Liver (tissue), 10 donors: ENCODE measurements at places on chromosomes 4 and X.
A peak's percentile ranks its signal among the peaks of the same experiment; 100 is the strongest.

- no peak for DNase-seq
Observed at GRCh38 chr4:10982305-10982704, 297.7 kb upstream of the CLNK start.

DNA sequence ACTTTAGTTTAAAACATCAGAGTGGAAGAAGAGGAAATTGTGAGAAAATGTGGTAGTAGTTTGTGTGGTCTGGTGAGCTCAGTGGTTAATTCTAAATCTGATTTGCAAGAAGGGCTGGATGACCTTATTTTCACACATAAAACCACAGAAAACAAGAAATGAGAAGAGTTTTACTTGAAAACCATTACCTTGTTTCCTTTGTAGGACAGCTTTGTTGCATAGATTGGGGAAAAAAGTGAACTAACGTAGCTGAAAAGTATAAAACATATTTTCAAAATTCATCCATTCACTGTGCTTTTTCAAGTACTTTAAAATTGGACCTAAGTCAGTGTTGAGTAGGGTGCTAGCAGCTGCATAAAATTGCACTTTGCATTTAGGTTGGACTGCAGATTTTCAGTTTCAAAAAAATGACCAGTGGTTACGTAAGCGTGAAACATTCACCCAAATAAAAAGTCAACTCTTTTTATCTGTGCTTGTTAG lies 211.3 kb downstream of the ARHGAP10 start:
- DNase-seq: no peak

DNA sequence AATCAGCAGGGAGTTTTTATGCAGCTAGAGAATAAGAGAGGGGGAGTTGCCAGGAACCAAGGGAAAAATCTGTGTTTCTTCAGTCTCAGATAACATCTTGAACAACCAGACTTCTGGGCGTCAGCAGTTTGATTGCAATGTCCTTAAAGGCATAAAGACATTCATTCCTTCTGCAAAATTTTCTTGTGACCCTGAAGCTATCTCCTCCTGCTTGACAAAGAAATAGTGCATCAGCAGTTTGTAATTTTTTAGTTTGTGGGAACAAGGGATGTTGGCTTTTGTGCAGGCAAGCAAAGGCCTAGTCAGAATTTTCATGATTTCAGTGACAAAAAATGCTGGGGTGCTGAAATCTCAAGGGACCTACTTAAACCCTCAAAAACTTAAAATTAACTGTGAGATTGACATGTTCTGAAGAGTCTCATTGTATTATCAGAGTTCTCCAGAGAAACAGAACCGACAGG lies 125.8 kb upstream of the UNC5C start:
- no peak for DNase-seq

- DNase-seq: no peak
Observed at GRCh38 chr4:3248811-3249661, at the start of gene MSANTD1. Gene MSANTD1, plus strand, starts transcription at chr4:3249159. Its CDS starts 64 bp downstream, at chr4:3249223.

DNA sequence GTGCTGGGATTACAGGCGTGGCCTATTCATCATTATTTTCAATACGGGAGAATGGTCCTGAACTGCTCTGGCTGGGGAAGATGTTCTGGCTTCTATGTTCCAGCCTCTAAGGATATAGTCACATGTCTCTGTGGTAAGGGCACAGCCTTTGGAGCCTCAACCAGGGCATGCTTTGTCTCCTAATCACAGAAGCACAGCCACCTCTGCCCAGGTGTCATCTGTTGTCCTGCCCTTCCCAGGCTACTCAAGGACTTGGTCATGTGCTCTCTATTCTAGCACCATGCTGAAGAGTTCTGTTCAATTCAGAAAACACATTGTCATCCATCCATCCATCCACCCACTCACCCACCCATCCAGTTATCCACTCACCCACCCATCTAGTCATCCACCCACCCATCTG lies 29.5 kb downstream of the ASMTL start:
- no peak for DNase-seq

- no peak for DNase-seq
Observed at GRCh38 chr4:17058536-17058915, 160.1 kb upstream of the LDB2 start.

DNA sequence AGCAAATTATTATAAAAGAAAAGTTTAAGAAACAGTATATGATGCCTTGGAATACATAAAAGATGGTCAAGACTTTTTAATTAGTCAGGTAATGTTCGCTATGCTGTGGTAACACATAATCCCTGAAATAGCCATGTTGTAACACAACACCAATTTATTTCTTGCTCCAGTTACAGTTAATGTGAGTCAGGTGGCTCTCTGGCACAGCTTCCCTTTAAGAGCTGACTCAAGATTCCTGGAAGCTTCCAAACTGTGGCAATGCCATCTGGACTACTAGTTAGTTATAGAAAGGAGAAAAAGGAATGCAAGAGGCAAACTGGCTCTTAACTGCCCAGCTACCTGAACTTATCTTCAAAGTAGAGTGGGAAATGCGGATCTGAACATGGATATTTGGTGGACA lies 210.5 kb downstream of the CHM start:
- DNase-seq: no peak

- no peak for DNase-seq
Observed at GRCh38 chrX:69088171-69088938, 76.9 kb downstream of the PJA1 start.

GRCh38 chr4:94406668-94407437 lies 44.9 kb upstream of the PDLIM5 start:
- DNase-seq: peak; percentile 48

DNA sequence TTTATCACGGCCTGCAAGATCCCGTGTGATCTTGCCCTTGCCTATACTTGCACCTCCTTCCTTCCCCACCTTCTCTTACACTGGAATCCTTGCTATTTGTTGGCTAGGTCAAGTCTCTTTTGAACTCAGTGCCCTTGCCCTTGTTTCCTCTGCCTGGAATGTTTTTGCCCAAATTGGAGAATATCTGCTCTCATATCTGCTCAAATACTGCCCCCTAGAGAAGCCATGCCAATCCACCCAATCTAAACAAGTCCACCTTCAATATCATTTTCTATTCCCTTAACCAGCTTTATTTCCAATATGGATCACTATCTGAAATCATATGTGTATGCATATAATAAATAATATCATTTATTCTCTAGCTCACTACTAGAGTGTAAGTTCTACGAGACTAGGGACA lies 1044.2 kb upstream of the FTHL17 start:
- no peak for DNase-seq

DNA sequence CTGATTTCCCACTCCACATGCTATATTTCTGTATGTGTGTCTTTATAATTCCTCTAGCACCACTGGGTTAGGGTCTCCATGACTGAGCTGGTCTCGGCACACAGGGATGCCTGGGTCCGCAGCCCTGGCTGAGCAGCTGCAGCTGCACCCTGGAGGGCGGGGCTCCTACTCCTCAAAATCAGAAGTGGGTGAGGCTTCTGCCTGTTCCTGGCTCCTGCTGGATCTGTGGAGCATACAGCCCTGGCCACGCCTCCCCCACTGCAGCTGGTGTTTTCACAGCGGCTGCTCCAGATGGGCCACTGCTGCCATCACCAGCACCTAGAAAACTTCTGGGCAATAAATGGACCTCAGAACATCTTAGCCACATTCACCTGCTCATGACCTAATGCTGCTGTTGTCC lies 30.9 kb downstream of the SPCS3 start:
- DNase-seq: no peak

GRCh38 chrX:55777596-55777995 lies 60.0 kb downstream of the RRAGB start:
- no peak for DNase-seq

GRCh38 chr4:71709961-71710360 lies 73.9 kb downstream of the GC start:
- DNase-seq: no peak
